ENCODE measurements at places on chromosomes 13 and 19.

GRCh38 chr19:4984438-4984990 lies 15.6 kb downstream of the KDM4B start:
- no peaks in the 10 kb centered on the region for H3K36me3 ChIP-seq
- H3K4me3 ChIP-seq, result no peak overlapping the region
- no peaks in the 10 kb centered on the region for H3K27me3 ChIP-seq
- no peak overlapping the region for H3K27ac ChIP-seq

DNA sequence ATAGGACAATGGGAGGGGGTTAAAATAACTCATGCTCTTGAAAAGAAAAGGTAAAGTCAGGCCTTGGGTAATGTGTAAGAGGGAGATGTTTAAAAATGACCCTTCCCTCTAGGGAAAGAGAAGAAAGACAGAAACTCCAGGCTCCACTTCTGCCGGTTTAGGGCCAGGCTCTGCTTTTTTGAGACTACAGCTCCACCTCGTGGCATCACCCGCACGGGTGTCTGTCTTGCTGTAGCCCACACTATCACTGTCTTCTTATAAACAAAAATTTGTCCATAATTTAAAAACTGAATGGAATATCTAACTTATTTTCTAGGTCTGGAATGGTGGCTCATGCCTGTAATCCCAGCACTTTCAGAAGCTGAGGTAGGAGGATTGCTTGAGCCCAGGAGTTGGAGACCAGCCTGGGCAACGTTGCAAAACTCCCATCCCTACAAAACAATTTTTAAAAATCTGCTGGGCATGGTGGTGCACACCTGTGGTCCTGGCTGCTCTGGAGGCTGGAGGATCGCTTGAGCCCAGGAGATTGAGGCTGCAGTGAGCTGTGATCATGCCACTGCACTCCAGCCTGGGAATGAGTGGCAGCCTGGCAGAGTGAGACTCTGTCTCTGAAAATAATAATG lies 65.1 kb upstream of the GTF3A start:
- H3K27ac ChIP-seq, result no peak overlapping the region
- DNase-seq, result no peak
- H3K27me3 ChIP-seq, result no peaks in the 10 kb centered on the region
- H3K4me3 ChIP-seq, result no peak overlapping the region
- peaks cover 12% of the 10 kb centered on the region for H3K4me1 ChIP-seq

- DNase-seq, result no peak
- no peaks in the 10 kb centered on the region for H3K27me3 ChIP-seq
- peaks cover 16% of the 10 kb centered on the region for H3K4me1 ChIP-seq
- peak overlapping the region; percentile 58 for H3K4me3 ChIP-seq
Measured at GRCh38 chr19:51571599-51571998, 516 bp downstream of the ZNF175 start.

DNA sequence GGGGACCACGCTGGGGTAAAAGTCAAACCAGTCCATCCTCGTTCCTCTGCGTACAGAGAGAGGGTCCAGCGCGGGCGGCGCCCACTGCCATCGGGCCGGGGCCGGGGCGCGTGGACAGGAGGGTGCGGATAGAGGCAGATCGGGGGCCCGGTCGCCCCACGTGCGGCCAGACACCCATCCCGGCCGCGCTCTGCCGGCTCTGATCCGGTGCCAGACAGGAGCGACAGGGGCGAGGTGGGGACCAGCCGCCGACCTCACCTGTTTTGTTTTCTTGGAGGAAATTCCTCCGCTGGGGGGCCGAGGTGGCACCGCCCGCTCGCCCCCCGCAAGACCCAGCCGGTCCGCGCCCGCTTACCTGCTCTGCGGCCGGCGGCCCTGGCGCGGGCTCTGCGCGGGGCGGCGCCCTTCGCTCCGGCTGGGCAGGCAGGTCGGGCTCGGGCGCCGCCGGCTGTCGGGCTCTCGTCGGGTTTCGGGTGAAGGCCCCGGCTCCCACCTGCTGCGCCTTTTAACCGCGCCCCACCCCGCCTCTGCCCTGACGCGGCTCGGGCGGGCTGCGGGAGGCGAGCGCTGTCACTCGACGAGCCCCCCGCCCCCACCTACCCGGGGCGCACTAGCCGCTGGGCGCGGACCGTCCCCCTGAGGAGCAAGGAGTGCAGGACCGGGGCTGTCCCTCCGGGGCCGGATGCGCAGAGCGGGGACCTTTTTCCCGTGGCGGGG lies at the start of gene GJB6:
Gene GJB6 (minus strand): TSS at position 481 of the 717 bp plus-strand sequence. CDS start 8,839 bp downstream, outside the sequence.
- no peaks in the 10 kb centered on the region for H3K36me3 ChIP-seq
- no peak within 1 kb of the TSS for H3K27ac ChIP-seq
- peak within 1 kb of the TSS; percentile 47 for H3K4me3 ChIP-seq
- no peak for DNase-seq
- peaks cover 9% of the 10 kb centered on the region for H3K4me1 ChIP-seq
- peaks cover 18% of the 10 kb centered on the region for H3K27me3 ChIP-seq

All from esophagus muscularis mucosa (tissue), 4 donors.